ENCODE measurements at places on chromosomes 6 and 20.

DNA sequence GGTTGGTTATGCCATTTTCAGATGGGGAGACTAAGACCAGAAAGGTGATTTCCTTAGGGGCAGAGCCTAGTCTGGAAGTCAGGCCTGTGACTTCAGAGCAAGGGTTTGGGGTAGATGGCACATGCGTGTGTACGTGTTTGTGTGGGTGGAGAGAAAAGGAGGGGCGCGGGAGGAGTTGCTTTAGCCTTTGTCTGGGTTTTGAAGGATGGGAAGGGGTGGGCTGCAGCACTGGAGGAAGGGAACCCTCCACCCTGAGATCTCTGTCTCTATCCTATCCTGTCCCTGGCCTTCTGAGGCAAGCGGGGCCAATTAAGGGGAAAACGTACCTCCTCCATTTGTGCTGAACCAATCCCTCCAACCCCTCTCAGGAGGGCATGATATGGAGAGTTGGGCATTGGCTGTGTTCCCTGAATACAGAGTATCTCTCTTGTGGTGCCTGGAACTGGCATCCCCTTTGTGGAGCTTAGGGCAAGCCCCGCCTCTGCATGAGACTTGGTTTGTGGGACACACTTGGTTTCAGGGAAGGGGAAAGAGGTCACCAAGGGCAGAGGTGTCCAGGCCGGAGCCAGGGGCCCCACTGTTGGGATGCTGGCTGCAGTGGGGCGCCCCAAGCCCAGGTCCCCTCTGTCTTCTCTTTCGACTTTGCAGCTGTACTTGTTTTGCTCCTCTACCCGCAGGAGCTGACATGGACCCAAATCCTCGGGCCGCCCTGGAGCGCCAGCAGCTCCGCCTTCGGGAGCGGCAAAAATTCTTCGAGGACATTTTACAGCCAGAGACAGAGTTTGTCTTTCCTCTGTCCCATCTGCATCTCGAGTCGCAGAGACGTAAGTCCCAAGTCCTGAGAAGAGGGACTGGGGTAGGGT lies at the start of gene DBNDD2:
Gene DBNDD2, plus strand, starts transcription at position 507 of the 863 bp plus-strand sequence. Its CDS starts 179 bp downstream, at position 686.
- peak; percentile 21 for DNase-seq

DNA sequence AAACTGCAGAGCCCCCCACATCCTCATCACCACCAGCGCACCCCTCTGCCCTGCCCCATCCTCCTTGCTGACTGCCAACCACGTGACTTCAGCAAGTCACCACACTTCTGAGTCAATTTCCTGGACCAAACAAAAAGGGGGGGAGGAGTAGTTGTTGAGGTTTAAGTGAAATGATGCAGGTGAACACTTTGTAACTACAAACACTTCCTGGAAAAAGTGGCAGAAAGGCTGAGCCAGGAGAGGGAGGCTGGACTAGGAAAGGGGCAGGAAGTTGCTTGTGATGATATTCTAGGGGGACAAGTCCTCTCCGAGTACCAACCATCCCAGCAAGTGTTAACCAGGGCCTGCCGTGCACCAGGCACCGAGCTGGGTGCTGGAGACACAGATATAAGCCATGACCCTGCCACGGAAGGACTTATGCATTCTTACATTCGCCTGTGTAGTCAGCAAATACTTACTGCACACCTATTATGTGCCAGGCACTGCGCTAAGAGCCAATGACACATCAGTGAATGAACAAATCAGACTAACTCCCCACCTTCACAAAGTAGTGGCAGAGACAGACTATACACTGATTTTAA lies 67.3 kb downstream of the PREX1 start:
- DNase-seq: no peak

- DNase-seq: no peak
These were observed 95.0 kb downstream of the SCML4 start for GRCh38 chr6:107729098-107729497.

DNA sequence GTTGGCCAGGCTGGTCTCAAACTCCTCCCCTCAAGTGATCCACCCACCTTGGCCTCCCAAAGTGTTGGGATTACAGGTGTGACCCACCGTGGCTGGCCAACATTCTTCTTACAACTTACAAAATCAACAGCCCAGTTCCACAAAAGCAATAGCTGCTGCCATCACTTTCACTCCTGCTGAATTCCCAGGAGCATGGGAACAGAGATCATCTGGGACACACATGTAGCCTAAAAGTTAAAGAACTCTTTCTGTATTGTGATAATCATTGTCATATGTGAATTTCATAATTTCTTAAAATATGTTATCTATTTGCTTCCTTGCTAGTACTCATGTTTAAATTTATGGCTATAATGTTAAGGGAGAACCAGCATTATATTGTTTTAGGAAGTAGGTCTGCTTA lies 51.7 kb downstream of the NCOA6 start:
- no peak for DNase-seq

GRCh38 chr6:16296061-16296670 lies 57.8 kb downstream of the GMPR start:
- DNase-seq: peak; percentile 60

GRCh38 chr6:42818878-42819277 lies 37.0 kb downstream of the BICRAL start:
- DNase-seq: no peak

GRCh38 chr6:107991061-107991460 lies 33.1 kb upstream of the SEC63 start:
- no peak for DNase-seq
